ENCODE measurements at places on chromosomes 5 and 9. TPM values are rescaled to one million over a fixed set of nuclear protein-coding genes. Genes with fewer than 3 reads are reported as not detected.

Gene MLLT3
- 8.8 TPM for total RNA-seq

Gene CDH9
- not detected for total RNA-seq

Gene ELOVL7
- 17.8 TPM for total RNA-seq

Gene OR1Q1
- total RNA-seq, result 0.17 TPM

Gene CCDC192
- not detected for total RNA-seq

Gene LHX3
- not detected for total RNA-seq

Gene EGFLAM
- 26.0 TPM for total RNA-seq

Gene PELO
- 20.5 TPM for total RNA-seq

Gene GRXCR2
- not detected for total RNA-seq

Gene IFNK
- total RNA-seq, result not detected

Gene GPR151
- total RNA-seq, result not detected

Gene SLC1A1
- 1.1 TPM for total RNA-seq

Gene SPATA31C1
- not detected for total RNA-seq

Gene MARVELD2
- 46.6 TPM for total RNA-seq

Gene PCSK5
- 15.2 TPM for total RNA-seq

Gene GEMIN5
- 21.2 TPM for total RNA-seq

Gene FBXW5
- 77.5 TPM for total RNA-seq

Gene HTR4
- total RNA-seq, result not detected

Gene FRMD3
- 3.7 TPM for total RNA-seq

Gene PCDHGB4
- total RNA-seq, result 10.5 TPM

Gene ZDHHC11
- total RNA-seq, result 6.0 TPM

Gene MRPL22
- total RNA-seq, result 7.7 TPM

Gene FAM153A
- not detected for total RNA-seq

Gene C5orf46
- total RNA-seq, result 17.8 TPM

Gene ADAMTS12
- total RNA-seq, result 3.7 TPM

Gene ZNF883
- 3.2 TPM for total RNA-seq

Gene PROP1
- total RNA-seq, result not detected

Gene F12
- total RNA-seq, result 5.7 TPM

Gene ELAVL2
- 5.7 TPM for total RNA-seq

Gene LCN15
- total RNA-seq, result not detected

Gene PRELID2
- 15.8 TPM for total RNA-seq

Gene KCNV2
- total RNA-seq, result not detected

Gene PCDH1
- total RNA-seq, result 41.8 TPM

Gene CAMK4
- total RNA-seq, result 9.1 TPM

Gene FBXO4
- 8.0 TPM for total RNA-seq

Gene PPP3R2
- not detected for total RNA-seq

Gene HNRNPAB
- total RNA-seq, result 243 TPM

Gene PCDHA5
- total RNA-seq, result 0.17 TPM

Gene OR1J2
- not detected for total RNA-seq

Gene PAX5
- total RNA-seq, result not detected

Gene PCDHGC5
- total RNA-seq, result 1.8 TPM

Gene LHFPL2
- total RNA-seq, result 53.5 TPM
